NCI-H526 treated with DMSO at 0.1 percent for 48 hours (cell line): ENCODE measurements at places on chromosomes 3 and 15.

DNA sequence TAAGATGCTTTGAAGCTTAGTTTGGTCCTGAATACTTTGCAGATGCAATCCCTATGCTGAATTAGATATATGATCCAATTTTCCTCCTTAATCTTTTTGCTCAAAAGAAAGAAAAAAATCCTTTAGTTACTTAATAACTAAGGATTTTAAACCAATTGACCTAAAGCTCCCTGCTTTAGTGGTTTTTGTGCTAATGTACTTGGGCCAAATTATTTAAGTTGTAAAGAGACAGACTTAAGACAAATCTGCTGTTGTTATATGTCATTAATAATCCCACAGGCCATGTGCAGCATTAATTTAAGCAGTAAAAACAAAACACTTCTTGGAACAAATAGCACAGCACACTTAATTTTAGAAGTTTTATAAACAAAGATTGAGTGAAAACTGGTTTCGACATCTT, 776.1 kb upstream of the SEMA6D start:
- DNase-seq: no peak

DNA sequence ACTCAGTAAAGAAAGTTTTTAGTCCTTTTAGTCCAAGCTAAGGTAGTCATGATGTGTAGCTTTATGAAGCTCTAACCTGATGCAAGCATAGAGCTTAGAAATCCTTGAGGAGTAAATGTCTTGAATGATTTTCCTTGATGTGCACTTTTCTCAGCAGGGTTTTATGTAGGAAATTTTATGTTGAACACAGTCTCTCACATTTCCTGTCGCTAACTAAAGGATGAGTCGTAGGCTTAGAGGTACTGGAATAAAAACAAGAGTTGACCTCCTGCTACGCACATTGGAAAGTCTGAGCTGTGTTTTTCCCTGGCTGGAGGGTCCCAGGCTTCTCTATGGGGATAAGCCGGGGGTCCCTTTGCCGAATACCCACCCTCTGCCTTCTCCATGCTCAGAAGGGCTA, 34.7 kb upstream of the ZPLD1 start:
- no peak for DNase-seq

DNA sequence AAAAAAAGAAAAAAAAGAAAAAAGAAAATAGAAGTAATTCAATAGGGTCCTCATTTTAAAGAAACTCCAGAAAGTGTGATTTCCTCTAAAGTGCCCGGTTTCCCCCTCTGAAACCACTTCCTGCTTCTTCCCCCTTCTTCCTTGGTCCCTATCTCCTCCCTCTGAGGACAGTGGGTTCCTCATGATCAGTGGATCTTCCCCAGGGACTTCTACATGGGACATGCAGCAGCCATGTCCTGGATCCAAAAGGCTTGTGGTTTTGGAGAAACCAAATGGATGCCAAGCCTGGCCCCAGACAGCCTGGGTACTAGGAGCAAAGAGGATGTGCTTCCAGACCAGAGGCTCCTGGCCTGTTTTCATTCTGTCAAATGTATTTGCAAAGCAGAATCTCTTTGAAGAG, 26.6 kb upstream of the SMAD6 start:
- DNase-seq: no peak

DNA sequence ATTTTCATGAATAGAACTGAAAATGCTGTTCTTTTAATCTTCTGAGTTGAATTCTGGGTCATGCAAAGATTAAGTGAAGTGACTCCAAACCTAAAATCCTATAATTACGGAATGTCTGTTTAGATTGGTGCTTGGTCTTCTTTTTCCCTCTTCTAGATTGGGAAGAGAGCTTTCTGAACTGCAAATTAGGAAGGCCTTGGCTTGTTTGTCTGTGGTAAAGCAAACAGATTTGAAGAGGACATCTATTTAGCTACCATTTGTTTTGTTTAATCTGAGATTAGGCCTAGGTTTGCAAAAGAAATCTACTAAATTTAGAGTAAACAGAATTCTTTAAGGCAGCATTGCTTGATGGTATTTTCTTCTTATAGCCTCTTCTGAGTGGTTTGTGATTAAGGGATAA, 23.5 kb downstream of the PAQR9 start:
- DNase-seq: no peak

- DNase-seq: peak; percentile 26
Measured at GRCh38 chr15:69980341-69981059, 117.2 kb downstream of the TLE3 start.

GRCh38 chr3:106208251-106208650, 339.4 kb upstream of the CBLB start:
- no peak for DNase-seq
